ENCODE measurements at places on chromosomes 2 and 18. TPM values are rescaled to one million over a fixed set of nuclear protein-coding genes. Genes with fewer than 3 reads are reported as not detected.

The TYMS gene
- 22.6 TPM for total RNA-seq

The FOXD4L1 gene
- total RNA-seq = 0.17 TPM

The TPO gene
- total RNA-seq = not detected

- DNase-seq = no peak
Observed at GRCh38 chr2:163884416-163884815, 148.6 kb upstream of the FIGN start.
